ENCODE measurements at places on chromosomes 5 and 9. TPM values are rescaled to one million over a fixed set of nuclear protein-coding genes. Genes with fewer than 3 reads are reported as not detected.

DNA sequence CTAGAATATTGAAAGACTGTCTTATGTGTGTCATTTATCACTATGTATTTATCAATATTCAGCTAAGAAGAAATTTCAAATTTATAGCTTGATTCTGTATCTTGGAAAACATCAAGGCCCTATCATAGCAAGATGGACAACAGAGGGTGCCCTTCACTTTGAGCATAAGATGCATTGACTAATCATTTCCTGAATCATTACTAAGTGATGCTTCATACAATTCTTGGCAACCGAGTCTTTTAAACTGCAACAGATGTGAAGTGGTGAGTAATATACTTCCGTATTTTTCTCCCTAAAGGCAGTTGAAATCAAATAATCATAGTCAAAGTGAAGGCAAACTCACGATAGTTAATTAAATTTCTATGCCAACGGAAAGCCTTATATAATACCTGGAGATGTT lies 318.6 kb upstream of the RGMB start:
- no peak for DNase-seq

- DNase-seq: peak; percentile 75
Observed at GRCh38 chr9:131678499-131679111, 61.3 kb downstream of the RAPGEF1 start.

The TRIP13 gene
- total RNA-seq: 38.6 TPM

The LRRC70 gene
- total RNA-seq: 0.85 TPM

- DNase-seq: no peak
Observed at GRCh38 chr5:125579182-125579581, 832.7 kb upstream of the ZNF608 start.

GRCh38 chr5:61245936-61246335 lies 83.7 kb upstream of the SMIM15 start:
- no peak for DNase-seq

GRCh38 chr9:109016132-109016531 lies 2.8 kb upstream of the CTNNAL1 start:
- DNase-seq: no peak

The OXCT1 gene
- total RNA-seq: 59.9 TPM

The PCDHB8 gene
- total RNA-seq: not detected

DNA sequence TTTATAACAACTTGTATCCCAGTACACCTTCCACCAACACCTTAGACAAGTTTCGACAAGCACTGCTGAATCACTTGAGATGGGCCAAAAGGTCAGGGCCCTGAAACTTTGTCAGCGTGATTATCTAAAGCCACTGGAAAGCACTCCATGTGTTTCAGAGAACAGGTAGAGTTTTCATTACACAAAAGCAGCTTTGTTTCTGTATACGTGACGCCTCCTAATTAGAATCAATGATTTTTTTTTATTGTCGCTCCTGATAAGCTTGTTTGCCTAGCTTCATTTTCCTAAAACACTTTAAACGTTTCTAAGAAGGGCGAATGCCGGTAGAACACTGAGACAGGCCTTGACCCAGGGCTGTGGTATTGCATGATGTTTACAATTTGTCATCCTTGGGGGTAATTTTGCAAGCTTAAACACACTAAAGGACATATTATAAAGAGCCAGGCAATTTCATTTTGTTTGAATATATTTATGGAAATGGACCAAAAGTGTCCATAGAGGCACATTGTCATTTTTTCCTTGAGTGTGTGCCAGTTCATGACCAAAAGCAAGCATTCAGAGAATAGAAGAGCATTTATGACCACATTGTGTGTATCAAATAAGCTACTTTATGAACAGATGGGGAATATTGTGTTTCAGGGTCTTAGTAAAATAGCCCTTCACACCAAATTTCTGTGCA lies 193.6 kb downstream of the GLIS3 start:
- no peak for DNase-seq

The GZMA gene
- total RNA-seq: 165 TPM

DNA sequence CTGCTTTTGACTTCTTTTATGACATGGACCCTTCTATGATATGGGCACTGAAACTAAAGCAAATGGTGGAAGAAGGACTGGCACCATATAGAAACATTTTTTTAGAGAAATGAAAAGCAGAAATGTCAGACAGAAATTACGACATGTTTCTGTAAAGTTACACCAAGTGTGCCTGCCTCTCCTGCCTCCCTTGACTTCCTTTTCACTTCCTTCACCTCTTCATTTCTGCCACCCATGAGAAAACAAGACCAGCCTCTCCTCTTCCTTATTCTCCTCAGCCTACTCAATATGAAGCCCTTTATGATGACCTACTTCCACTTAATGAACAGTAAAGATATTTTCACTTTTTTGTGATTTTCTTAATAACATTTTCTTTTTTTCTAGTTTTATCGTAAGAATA lies 44.5 kb downstream of the ERCC6L2 start:
- no peak for DNase-seq

DNA sequence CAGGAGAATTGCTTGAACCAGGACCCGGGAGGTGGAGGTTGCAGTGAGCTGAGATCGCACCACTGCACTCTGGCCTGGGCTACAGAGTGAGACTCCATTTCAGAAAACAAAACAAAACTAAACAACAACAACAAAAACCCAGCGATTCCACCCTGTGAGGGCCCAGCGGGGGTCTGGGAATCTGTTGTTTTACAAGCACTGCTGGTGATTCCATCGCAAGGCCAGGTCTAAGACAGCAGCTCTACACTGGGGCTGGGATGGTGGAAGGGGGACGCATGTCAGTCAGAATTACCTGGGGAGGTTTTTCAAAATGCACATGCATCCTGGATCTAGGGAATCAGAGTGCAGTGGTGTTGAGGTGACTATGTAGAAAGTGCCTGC lies 90.9 kb downstream of the ANKRD55 start:
- no peak for DNase-seq

- DNase-seq: no peak
Observed at GRCh38 chr5:145991044-145991575, 54.7 kb downstream of the SH3RF2 start.

The LCN9 gene
- not detected for total RNA-seq

GRCh38 chr5:135697959-135698345 lies 119.2 kb upstream of the CXCL14 start:
- DNase-seq: no peak

The SPINK1 gene
- total RNA-seq: not detected

The IFNK gene
- total RNA-seq: not detected

The CORO2A gene
- total RNA-seq: 8.2 TPM

GRCh38 chr9:109537288-109537687 lies 39.2 kb upstream of the PTPN3 start:
- no peak for DNase-seq

GRCh38 chr5:421287-421880 lies 21.6 kb upstream of the EXOC3 start:
- no peak for DNase-seq

- DNase-seq: no peak
Observed at GRCh38 chr5:146993876-146994530, 115.4 kb upstream of the PPP2R2B start.

- no peak for DNase-seq
Observed at GRCh38 chr5:94944160-94944559, 325.7 kb downstream of the SLF1 start.

- DNase-seq: no peak
Observed at GRCh38 chr9:72863456-72864094, 89.3 kb downstream of the ALDH1A1 start.

DNA sequence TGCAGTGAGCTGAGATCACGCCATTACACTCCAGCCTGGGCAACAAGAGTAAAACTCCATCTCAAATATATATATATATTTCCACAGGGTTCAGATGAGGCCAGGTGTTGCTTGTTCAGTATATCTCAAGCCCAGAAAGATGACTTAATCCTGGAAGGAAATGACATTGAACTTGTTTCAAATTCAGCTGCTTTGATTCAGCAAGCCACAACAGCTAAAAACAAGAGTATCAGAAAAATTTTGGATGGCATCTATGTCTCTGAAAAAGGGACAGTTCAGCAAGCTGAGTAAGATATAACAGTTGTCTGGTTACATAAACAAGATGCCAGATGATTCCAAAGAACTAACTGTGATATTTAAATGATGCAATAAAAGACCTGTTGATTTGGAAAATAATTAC lies 352.0 kb downstream of the KCTD16 start:
- no peak for DNase-seq

The SH3GL2 gene
- total RNA-seq: not detected

The RACK1 gene
- total RNA-seq: 2,207 TPM

- no peak for DNase-seq
Observed at GRCh38 chr9:98989036-98990000, 45.6 kb downstream of the COL15A1 start.
